ENCODE measurements at places on chromosomes 2 and 18. TPM values are rescaled to one million over a fixed set of nuclear protein-coding genes. Genes with fewer than 3 reads are reported as not detected.

- no peak for DNase-seq
Observed at GRCh38 chr18:56118422-56118821, 520.0 kb downstream of the TXNL1 start.

- no peak for DNase-seq
Observed at GRCh38 chr2:165572151-165572550, 102.7 kb downstream of the CSRNP3 start.

DNA sequence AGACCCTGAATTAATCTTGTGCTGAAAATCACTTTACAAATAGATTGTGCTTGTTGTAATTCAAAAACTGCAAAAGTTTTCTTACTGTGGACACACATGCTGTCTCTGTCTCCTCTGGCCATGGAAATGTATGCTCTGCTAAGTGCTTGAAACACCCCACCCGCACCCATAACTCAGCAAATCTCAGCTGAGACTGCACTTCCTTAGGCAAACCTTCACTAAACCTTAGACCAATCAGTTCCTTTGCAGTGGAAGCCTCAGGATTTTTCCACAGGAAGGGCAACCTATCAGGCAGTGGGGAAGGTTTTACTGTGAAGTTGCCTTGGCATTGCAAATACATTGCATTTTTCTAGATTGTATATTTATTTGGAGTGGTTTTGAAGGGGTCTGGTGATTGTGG, 62.2 kb upstream of the PLA2R1 start:
- no peak for DNase-seq

DNA sequence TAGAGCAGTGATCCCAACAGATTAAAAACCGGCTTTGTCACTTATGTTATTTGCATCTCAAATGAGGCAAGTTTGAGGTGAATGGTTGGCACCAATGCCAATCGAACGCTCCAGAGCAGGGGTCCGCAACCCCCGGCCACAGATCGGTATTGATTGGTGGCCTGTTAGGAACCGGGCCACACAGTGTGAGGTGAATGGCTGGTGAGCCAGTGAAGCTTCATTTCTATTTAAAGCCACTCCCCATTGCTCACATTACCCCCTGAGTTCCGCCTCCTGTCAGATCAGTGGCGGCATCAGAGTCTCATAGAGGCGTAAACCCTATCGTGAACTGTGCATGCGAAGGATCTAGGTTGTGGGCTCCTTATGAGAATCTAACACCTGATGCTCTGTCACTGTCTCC, 132.0 kb downstream of the TMEM182 start:
- no peak for DNase-seq

- DNase-seq: peak; percentile 73
Observed at GRCh38 chr2:241637018-241637794, at the start of the genes ATG4B and THAP4. ATG4B (plus strand) TSS chr2:241637693; CDS start chr2:241637715, 22 bp downstream. THAP4 (minus strand) TSS chr2:241637158; CDS start chr2:241637017, 141 bp downstream.

GRCh38 chr2:237547841-237548416, 18.4 kb upstream of the PRLH start:
- no peak for DNase-seq

- no peak for DNase-seq
Observed at GRCh38 chr18:54218299-54218698, 6.2 kb downstream of the MBD2 start.

DNA sequence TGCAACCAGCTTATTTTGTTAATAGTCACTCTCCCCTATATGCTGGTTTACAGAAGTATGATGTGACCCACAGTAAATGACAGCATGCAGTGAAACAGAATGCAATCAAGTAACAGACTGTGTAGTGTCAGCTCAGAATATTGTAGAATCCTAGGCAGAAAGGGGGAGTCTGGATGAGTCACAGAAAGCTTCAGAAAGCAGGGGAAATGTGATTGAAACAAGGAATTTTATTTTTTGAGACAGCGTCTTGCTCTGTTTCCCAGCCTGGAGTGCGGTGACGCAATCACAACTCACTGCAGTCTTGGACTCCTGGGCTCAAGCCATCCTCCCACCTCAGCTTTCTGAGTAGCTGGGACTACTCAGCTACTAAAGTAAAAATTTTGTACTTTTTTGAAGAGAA, 219.9 kb upstream of the FBXO11 start:
- DNase-seq: peak; percentile 53

GRCh38 chr2:221911321-221911720, 339.2 kb upstream of the EPHA4 start:
- peak; percentile 2 for DNase-seq

DNA sequence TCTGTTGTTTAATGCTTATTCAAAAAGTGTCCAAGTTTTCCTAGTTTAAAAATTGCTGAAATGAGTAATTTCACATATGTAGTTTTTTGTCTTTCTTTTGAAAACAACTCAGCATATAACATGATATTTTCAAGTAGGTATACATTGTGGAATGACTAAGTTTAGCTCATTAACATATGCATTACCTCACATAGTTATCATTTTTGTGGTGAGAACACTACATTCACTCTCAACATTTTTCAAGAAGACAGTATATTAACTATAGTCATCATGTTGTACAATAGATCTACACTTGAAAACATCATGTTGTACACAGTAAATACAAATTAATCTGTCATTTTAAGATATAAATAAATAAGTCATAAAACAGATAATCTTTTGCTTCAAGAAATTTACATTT, 340.0 kb downstream of the CCDC85A start:
- no peak for DNase-seq

GRCh38 chr2:214127170-214127569, 283.7 kb upstream of the VWC2L start:
- DNase-seq: no peak

- no peak for DNase-seq
Observed at GRCh38 chr18:48663096-48663930, 124.5 kb downstream of the CTIF start.

GRCh38 chr2:166958986-166959481, 70.8 kb downstream of the XIRP2 start:
- DNase-seq: no peak

- DNase-seq: no peak
Observed at GRCh38 chr2:61006486-61007105, 10.9 kb upstream of the PEX13 start.

GRCh38 chr2:183284606-183285005, 160.4 kb downstream of the NUP35 start:
- DNase-seq: peak; percentile 63

DNA sequence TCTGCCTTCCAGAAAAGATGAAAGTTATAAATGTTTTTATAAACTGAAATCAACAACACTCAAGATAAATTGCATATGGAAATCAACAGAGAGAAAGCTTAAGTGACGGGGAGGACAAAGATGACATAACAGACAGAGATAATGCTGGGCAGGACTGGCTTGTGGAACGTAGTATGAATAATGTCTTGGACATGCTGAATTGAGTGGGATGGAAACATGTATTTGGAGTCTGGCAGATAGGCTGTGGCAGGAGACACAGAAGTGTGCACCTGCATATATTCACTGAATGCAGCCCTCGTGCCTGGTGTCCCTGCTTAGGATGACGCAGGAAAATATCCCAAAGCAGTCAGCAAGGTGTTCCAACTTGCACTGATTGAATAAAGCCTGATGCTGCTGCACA, 318.2 kb downstream of the CBLN2 start:
- no peak for DNase-seq

DNA sequence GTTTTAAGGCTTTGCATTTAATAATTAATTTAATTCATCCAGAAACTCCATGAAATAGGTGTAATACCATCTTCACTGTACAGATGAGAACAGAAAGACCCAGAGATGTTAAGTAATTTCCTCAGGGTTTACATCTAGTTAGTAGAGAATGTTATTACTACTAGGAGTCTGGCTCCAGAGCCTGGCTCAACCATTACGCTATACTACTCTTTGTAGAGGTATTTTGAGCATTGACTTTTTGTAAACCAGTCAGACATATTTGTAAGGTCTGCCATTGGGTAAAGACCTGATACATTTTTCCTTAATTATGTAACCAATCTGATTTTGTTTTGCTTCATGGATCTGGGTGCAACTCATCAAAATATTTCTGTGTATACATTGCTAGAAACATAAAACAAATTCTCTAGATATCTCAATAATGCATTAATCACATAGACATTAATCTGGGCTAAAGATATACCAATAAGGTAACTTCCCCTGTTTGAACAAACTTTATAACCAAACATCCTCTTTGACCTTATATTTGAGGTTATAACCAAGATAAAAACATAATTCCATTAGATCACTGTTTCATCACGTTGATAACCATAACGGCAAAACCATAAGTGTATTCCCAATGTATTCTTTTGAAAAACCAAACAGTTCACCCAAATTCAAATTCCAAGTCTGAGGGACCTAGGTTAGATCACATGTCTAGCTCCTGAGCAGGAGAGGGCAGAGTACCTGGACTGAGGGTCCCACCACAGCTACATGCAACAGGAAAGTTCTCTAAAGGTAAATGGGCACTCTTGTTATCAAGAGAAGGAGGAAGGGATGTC, 135.0 kb downstream of the IKZF2 start:
- DNase-seq: no peak

DNA sequence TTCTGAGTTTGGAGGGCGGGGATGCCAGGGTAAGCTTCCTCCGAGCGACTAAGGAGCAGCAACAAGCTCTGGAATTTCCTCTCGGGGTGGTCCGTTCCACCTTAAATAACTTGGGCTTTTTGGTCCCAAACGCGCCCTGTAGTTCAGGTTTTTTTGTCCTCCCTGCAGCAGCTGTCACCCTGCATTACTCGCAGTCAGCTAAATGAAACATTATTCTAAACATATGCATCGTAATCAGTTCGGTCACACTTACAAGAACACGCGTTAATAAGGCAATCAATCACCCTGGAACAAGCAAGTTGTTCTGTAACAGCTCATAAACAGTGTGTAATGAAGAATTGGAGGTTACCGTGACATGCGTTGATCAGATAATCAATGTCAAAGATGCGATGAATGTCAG, 8.3 kb downstream of the EVX2 start:
- no peak for DNase-seq

DNA sequence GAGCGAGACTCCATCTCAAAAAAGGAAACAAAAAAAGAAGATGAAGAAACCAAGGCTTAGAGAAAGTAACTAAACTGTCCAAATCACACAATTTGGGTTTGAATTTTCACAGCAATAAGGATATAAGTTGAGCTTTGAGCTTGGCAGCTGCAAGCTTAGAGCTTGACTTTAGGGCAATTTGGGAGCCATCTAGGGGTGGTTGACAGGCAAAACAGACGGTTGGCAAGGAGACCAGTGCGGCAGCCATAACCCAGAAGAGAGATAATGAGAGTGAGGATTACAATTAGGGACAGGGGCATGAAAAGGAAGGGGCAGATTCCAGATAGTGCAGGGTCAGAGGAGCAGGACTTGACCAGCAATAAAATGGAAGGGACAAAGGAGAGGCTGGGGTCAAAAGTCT, 382.2 kb upstream of the HNRNPA3 start:
- no peak for DNase-seq

- no peak for DNase-seq
Observed at GRCh38 chr18:63120620-63121019, 198.9 kb downstream of the BCL2 start.

GRCh38 chr18:77045677-77046076, 86.9 kb downstream of the MBP start:
- DNase-seq: no peak

DNA sequence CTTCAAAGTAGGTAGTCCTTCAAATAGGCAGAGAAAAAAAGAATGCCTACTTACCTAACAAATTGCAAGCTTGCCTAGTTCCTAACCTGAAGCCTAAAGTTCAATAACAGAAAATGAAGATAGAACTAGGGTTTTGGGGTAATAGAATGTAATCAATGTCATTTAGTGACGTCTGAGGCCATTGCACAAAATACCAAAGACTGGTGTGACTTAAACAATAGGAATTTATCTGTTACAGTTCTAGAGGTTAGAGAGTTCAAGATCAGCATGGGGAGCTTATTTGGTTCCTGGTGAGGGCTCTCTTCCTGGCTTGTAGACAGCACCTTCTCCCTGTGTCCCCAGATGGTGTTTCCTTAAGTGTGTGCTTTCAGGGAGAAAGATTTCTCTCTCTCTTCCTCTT, 4.7 kb upstream of the NPC1 start:
- peak; percentile 47 for DNase-seq

DNA sequence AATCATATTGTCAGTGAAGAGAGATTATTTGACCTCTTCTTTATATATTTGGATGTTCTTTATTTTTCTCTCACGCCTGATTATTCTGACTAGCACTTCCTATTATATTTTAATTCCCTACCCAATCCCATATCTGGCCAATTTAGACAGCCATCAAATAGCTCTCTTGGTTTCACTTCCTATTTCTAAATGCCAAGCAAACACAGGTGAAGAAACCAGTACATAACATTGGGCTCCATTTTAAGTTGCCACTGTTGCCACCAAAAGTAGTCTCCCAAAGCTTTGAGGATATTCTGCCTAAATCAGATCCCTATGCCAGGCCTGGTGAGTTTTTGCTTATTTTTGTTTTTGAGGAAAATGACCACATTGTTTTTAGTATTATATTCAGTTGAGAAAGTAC, 547.0 kb downstream of the MBD2 start:
- no peak for DNase-seq

- no peak for DNase-seq
Observed at GRCh38 chr2:170354855-170355780, 177.2 kb downstream of the MYO3B start.

DNA sequence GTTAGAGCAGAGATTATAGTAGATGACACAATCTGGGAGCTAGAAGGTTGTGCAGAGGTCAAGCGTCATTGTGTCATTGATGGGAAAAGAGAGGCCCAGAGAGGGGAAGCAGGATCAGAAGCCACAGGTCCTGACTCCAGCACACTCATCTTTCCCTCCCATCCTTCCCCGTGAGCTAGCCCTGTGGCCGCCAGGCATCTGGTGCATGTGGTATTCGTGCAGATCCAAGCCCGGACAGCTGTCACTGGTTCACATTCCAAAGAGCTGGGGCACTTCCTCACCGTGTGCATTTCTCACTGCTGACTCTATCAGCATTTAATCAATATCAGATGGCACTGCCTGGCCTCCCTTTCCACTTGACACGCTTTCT, 94.1 kb upstream of the THOC1 start:
- peak; percentile 95 for DNase-seq

DNA sequence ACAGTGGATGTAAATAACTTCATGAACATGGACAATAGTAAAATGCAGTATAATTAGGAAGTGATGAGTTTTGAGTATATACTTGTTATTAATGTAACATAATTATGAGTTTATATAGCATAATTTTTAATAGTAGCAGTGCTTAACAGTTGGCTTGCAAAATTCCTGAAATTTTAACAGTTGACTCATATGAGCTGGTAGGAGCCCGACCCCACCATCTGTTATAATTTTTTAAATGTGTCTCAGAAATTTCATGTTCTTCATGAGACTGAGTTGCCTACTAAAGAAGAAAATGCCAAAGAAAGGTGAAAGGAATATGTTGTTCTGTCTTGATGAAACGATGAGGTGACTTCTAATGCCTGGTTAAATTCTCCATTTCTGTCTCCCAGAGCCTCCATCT, 62.6 kb downstream of the ITGB1BP1 start:
- peak; percentile 17 for DNase-seq

- DNase-seq: peak; percentile 97
Observed at GRCh38 chr2:33212151-33212550, 264.3 kb upstream of the RASGRP3 start.

GRCh38 chr18:54914816-54915215, 44.4 kb downstream of the CCDC68 start:
- no peak for DNase-seq

UGT1A8 gene
- 0.09 TPM for total RNA-seq

ALPP gene
- total RNA-seq: not detected

PDCL3 gene
- 15.4 TPM for total RNA-seq

MC2R gene
- total RNA-seq: not detected

SLC9A2 gene
- total RNA-seq: under 0.01 TPM

WDFY1 gene
- total RNA-seq: 62.6 TPM

REG3G gene
- total RNA-seq: not detected

SH3RF3 gene
- 8.4 TPM for total RNA-seq

PKDCC gene
- total RNA-seq: 57.8 TPM

C2orf92 gene
- total RNA-seq: 2.0 TPM

C2orf80 gene
- total RNA-seq: not detected

RAB27B gene
- total RNA-seq: 1.7 TPM
